ENCODE measurements at places on chromosomes 3 and 15.

DNA sequence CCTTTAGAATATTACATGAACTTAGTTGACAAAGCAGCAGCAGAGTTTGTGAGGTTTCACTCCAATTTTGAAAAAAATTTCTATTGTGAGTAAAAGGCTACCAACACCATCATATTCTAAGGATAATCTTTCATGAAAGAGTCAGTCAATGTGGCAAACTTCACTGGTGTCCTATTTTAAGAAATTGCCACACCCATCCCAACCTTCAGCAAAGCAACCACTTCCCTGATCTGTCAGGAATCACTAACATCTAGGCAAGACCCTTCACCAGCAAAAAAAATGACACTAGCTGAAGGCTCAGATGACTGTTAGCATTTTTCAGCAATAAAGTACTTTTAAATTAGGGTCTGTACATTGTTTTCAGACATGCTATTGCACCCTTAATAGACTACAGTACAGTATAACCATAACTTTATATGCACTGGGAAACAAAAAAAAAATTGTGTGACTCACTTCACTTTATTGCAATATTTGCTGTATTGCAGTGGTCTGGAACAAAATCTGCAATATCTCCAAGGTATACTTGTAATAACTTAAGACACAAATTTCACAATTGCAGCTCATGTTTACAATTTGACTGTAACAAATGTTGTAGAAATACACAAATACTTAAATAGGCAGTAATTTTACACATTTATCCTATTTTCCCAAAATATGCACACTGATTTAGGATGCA is 38.9 kb upstream of the ALCAM start:
- DNase-seq: no peak

- DNase-seq: no peak
These were observed 50.7 kb downstream of the LINGO1 start for GRCh38 chr15:77581896-77582569.

DNA sequence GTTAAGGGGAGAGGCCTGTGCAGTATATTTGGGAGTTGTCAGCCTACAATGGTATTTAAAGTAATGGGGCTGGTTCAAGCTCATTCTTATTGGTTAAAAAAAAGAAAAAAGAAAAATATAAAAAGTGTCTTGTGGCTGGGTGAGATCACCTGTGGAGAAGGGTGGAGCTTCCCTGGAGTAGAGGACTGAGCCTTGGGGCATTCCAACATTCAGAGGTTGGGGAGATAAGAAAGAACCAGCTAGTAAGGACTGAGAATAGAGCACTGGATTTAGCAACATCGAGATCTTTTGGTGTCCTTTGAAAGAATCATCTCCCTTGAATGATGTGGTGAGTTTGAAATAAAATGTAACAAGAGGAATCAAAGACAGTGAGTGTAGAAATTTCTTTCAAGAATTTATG is 5.2 kb downstream of the SLC49A4 start:
- no peak for DNase-seq

DNA sequence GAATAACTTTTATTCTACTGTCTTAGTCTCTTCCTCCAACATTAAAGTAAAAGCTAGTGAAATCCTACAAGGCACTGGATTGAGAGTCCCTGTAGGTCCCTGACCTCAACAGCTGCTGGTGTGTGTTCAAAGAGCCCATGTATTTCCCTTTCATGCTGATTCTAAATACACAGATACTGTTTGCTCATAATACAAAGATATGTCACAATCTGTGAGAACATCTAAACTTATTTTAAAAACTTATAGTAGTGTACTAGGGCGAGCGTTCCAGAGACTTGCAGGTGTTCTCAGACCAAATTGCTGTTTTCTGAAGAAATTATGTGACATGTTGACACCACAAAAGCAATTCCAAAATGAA is 145.9 kb upstream of the LIPC start:
- no peak for DNase-seq

- DNase-seq: no peak
These were observed 73.8 kb upstream of the HERC1 start for GRCh38 chr15:63907521-63907920.

DNA sequence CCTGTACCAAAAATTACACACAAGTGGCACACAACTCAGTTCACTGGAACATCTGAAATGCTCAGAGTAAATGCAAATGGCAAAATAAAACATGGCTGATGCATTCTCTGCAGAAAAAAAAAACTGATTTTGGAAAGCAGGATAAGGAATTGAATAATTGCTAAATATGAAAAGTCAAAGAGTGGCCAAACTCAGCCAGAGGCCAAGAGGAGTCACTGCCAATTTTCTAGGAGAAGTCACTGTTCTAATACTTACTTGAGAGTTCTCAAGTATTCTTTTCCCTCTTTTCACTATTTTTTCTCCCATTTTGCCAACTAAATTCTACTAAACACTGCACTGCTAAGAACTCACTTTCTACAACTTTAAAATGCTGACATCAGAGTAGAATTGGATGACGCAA is 1018.6 kb downstream of the TUSC7 start:
- no peak for DNase-seq

GRCh38 chr15:88108477-88108876 is 148.1 kb downstream of the NTRK3 start:
- no peak for DNase-seq

DNA sequence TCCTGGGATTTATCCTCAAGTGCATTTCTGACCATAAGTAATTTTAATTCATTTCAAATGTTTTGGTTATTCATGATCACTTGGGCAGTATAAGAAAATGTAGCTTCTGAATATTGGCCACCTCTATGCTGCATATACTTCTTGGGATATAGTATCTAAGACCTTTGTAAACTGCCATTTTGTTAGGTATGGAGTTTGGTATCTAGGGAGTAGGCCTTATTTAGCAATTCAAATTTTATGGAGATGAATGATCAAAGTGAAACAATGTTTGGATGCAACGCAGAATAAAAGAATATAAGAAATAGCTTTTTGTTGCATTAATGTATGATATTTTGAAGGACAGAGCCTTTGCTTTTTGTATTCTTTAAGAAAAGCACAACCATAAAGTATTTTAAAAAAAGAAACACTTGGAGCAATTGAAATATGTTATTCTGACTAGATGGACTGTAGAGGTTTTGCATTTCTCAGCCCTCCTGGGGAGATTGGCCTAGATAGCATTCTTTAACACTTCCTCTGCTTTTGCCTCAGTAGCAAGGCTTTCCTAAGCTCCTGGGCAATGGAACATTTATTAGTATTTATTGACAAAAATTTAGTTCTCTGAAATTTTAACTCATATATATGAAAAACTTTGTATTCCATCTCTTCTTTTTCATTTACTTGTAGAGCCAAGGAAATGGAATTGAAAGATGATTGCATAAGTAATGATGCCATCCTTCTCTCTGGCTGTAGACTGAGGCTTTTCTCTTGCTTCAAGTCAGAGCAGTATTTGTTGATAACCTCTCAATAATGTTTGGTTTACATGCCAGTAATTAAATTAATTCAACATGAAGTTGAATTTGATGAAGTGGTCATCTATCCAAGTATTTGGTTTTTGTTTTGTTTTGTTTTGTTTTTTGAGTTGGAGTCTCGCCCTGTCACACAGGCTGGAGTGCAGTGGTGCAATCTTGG is 61.8 kb upstream of the UTS2B start:
- no peak for DNase-seq

GRCh38 chr15:67967871-67968431 is 86.2 kb upstream of the PIAS1 start:
- DNase-seq: peak; percentile 68

GRCh38 chr3:141905129-141905528 is 28.7 kb downstream of the ATP1B3 start:
- no peak for DNase-seq

DNA sequence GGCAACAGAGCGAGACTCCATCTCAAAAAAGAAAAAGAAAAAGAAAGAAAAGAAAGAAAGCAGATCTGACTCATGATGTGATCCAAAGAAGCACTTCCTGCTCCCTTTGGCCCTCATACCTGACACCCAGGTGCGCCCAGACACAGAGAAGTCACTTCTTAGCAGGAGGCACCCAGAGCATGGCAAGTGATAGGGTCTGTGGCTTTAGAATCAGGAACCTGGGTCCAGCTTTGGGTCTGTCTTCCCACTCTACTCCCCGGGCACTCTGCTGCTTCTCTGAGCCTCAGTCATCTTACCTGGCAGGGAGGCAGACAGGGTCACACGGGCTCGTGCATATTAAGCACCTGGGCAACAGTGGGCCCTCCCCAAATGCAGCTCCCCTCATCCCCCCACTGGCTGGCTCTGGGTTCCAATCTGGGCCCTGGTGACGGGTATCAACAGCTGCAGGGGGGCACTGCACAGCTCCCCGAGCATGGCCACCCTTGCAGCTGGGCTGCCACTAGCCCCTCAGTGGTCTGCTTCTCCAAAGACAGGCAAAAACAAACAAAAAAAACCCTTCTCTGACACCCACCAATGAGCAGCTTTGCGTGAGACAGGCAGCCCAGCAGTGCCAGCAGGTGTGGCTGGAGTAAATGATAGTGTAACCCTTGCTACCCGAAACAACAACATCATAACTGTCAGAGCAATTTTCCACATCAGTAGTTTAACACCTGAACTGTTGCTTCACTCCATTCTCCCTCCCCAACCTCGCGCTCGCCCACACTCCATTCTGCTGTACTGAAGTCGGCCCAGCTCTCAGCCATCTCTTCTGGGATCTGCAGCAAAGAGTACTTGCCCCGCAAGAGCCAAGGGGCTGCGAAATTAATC is 99.8 kb downstream of the MEGF11 start:
- no peak for DNase-seq

Data from NCI-H446 treated with DMSO at 0.1 percent for 48 hours (cell line).